COR-L47 (cell line): ENCODE measurements at places on chromosomes 2 and 18.
A peak's percentile ranks its signal among the peaks of the same experiment; 100 is the strongest.

DNA sequence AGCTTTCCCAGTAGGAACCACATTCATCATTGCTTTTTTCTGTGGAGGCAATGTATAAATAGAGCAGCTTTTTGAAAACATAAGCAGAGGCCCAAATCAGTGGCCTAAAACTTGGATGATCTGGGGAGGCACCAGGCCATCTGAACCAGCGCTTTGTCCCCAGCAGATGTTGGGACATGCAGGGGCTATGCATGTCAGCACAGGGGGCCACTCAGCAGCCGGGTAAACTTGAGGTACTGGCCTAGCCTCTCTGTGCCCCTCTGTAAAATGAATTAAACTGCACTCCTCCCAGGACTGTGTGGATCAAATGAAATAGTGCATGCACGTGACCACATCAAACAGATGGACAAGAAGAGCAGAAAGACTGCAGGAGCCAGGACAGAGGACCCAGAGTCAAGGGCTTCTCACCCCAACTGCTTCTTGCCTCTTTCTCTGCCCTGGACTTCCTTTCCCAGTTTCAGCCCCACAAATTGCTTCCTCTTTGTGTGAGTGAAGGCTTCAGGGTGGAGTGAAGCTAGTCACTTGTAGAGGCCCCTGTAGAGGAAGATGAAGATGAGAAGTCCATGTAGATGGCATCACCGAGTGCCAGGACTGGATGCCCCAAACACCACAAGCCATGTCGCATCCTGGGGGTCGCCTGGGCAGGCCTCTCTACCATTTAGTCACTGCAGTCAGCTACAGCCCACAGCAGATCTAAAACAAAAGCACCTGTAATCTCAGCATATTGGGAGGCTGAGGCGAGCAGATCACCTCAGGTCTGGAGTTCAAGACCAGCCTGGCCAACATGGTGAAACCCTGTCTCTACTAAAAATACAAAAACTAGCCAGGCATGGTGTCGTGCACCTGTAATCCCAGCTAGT lies 53.2 kb downstream of the IMPA2 start:
- DNase-seq = no peak

DNA sequence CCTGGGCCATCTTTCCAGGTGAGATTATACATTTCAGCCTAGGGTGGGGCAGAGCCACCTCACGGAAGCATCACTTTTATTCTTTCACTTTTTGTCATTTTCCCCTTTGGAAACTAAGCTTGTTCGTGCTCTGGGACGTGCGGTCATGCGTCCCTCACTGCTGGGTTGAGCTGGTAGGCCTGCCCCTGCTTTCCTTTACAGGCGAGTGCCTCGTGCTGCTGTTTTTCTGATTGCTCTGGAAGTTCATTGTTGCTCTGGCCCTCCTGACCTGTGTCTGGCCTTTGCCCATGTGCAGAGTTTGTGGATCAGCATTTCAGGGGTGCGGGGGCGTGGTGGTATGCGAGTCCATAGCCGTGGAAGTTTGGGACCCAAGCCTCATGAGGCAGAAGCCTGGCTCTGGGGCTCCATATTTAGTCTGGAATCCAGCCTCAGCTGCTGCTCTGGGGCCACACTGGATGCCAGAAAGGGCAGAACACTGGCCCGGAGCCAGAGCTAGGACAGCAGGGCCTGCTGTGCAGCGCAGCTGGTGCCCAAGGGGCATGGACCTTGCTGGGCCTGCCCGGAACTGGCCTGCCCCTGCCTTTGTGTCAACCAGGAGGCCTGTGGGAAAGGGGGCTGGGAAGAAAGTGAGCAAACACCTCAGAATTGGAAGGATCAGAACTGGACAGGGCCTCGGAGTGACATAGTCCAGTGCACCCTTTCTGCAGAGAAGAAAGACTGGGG lies 51.1 kb downstream of the CTIF start:
- DNase-seq = peak; percentile 27

DNA sequence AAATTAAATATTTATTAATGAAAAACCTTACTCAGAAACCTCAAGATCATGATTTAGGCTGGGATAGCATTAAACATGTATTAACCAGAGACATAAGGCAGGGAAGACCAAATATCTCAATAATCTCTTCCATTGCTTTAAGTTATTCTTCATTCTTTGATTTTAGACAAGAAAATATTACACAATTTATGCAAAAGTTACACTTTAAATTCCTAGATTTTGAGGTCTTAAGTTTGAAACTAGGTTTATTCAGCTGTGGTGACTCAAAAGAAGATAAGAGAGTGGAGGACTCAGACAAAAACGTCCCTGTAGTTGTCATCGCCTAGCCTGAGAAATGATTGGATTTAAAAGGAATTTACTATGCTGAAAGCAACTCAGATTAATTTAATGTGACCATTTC lies 1110.3 kb downstream of the DPP10 start:
- no peak for DNase-seq

DNA sequence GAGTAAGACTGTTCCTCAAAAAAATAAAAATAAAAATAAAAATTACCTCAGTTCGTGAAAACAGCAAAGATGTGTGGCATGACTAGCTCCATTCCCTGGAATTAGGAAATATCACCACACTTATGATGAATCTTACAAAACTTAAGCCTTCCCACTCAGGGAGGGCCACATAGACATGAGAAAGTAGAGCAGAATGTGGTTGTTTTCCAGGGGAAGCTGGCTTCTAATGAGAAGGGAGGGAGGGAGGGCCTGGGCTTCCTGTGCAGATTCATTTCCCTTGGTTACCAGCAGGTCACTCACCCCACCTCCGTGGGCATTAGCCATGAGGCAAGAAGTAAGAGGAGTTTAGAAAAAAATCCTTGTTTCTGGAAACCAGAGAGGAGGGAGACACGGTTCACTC lies 95.9 kb upstream of the RMDN2 start:
- no peak for DNase-seq

GRCh38 chr18:31205273-31205672 lies 42.6 kb upstream of the DSC1 start:
- no peak for DNase-seq

- no peak for DNase-seq
Measured at GRCh38 chr2:170255137-170255536, 77.2 kb downstream of the MYO3B start.

- no peak for DNase-seq
Measured at GRCh38 chr18:60980422-60981005, 352.7 kb upstream of the CDH20 start.

DNA sequence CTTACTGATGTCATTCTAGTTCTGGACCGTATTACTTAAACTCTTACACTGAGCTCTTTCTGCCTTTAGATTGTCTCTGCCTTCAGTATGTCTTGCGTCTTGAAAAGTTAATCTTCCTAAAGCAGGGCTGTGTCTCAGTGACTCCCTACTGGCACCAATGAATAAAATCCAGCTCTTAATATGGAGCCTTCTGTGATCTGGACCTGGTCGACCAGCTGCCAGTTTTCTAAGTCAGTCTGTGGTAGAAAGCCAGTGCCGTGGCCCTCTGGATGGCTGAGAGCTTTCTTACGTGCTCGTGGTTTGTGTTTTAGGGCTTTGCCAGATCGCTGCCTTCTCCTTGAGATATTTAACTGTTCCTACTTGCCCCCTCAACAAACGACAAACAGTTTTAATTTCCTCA lies 26.8 kb downstream of the ZNF407 start:
- DNase-seq = no peak

- peak; percentile 77 for DNase-seq
Measured at GRCh38 chr18:48853588-48853987, 97.2 kb downstream of the SMAD7 start.

DNA sequence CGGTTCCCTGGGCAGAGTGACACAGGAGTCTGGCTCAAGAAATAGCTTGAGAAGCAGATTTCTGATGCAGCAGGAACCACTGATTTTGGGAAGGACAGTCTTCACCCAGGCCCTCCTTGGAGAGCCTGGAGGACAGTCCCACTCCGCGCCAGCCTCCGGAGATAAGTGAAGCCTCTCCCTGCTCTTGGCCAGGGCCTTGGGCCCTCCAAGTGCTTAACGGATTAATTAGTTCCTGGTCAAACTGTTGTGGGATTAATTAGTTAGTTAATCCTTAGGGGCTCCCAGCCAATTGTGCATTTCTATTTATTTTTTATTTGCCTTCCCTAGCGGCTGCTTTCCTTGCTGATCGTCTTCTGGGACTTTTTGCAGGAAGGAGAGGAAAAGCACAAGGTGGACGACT lies 19.6 kb downstream of the CPLX4 start:
- no peak for DNase-seq

DNA sequence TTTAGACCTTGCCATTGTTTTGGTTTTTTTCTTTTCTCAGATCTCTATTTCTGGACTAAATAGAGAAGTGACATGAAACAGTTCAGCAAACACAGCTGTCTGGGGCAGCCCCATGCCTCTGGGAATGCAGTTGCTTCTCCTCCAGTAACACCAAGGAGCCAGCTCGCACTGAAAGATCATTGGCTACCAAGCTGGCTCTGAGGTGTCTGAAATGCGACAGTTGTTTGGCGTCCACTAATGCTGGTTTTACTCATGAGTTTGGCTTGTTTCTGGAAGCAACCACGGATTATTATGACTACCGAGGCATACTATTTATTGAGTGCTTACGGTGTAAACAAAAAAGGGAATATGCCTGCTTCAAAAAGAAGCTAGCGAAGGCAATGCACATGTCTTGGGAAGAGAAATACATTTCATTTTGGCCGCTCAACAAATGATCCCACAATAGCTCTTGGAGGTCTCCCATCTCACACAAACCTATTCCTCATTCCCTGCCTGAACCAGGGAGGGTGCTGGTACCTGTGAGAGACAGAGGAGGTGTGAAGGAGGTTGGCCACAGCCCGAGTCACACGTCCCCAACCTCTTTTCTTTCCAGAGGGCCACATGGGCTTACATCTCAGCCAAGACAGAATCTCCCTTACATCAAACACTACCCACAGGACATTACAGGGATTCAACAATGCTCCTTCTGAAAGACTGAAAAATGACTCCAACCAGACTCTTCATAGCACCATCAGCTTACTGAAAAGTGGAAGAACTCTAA lies 37.5 kb upstream of the NEB start:
- no peak for DNase-seq

GRCh38 chr2:141439524-141439923 lies 691.3 kb downstream of the LRP1B start:
- peak; percentile 3 for DNase-seq

GRCh38 chr2:101803128-101803527 lies 105.6 kb downstream of the MAP4K4 start:
- no peak for DNase-seq

DNA sequence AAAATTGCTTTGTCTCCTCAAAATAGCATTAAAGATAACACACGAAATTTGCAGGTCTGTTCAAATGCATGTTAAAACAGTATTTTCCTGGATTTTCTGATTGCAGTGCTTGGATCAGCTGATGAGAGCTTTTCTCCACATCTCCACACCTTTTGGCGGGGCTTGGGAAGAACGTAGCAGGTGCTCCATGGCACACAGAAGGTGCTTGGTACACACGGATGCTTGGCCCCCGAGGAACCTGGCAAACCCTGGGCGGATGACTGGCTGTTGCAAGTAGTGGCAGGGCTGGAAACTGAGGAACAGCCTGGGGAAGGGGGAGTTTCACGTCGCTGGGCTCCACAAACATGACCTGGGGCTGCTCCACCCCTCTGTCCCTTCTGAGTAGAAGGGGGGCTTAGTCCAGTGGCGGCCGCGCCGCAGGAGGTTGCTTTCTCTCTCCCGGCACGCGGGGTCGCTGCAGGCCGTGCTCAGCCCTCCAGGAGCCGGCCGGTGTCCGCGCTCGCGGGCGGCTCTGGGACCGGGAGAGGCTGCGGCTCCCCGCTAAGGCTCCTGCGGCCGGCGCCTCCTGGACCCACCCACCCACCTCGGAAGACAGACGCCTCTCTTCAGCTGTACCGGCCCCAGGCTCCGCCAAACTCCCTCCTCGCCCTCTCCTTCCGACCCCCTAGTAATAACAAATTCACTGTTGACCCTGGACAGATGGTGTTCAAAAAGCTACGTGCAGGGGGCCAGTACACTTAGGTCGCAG lies 69.3 kb downstream of the MARCO start:
- peak; percentile 19 for DNase-seq

GRCh38 chr2:71605781-71606241 lies 152.4 kb downstream of the DYSF start:
- peak; percentile 74 for DNase-seq

- DNase-seq = no peak
Measured at GRCh38 chr2:130743278-130743677, 12.1 kb upstream of the AMER3 start.

- DNase-seq = no peak
Measured at GRCh38 chr2:36528274-36528673, 69.7 kb downstream of the FEZ2 start.

DNA sequence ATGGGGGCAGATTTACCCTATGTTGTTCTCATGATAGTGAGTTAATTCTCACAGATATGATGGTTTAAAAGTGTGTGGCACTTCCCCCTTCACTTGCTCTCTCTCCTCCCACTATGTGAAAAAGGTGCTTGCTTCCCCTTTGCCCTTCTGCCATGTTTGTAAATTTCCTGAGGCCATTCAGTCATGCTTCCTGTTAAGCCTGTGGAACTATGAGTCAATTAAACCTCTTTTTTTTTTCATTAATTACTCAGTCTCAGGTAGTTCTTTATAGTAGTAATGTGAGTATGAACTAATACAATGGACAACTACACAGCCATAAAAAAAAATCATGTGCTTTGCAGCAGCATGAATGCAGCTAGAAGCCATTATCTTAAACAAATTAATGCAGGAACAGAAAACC lies 118.5 kb downstream of the CALCRL start:
- no peak for DNase-seq

DNA sequence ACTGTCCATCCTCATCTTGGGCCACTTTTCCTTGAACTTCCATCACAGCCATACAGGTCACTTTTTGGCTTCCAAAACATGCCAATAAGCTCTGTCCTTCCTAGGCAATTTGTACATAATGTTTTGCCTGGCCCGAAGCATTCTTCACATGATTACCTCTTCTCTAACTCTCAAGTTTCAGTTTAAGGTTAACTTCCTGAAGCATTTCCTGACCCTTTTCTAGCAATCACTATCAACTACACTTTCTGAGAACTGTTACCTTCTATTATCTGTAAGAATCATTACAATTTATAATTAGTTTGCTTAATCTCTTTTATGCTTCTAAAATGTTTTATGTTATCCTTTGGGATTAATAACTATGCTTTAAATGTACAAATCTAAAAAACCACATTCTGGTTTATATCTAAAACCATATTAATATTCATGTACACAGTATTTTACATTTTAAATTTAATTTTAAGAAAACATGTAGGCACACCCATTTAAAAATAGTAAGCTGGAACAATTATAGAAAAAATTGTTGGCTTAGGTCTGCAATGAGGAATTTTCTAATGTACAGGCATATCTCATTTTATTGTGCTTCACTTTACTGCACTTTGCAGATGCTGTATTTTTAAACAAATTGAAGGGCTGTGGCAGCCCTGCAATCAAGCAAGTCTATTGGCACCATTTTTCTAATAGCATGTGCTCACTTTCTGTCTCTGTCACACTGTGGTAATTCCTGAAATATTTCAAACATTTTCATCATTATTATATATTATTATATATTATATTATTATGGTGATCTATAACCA lies 76.4 kb downstream of the C2orf74 start:
- DNase-seq = no peak

- DNase-seq = no peak
Measured at GRCh38 chr18:56522816-56523215, 115.6 kb downstream of the TXNL1 start.
